ENCODE measurements at places on chromosomes 7 and 10.

DNA sequence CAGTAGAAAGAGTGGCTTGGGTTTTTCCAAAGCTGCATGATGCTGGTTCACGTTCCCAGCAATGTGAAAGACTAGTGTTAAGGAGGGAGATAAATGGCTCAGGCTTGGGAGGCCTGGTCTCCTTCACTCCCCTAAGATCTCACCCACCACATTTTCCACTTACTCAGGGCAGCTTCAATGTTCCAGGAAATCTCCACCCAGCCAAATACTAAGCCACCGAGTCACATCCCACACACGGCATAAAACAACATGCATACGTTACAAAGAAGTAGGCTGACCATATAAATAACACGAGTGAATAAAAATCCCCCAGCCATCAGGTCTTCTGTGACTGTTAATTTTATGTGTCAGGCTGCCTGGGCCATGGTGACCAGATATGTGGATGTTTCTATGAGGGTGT is 303.5 kb downstream of the SFMBT2 start:
- H3K27ac ChIP-seq = no peak overlapping the region
- no peaks in the 10 kb centered on the region for H3K36me3 ChIP-seq
- H3K27me3 ChIP-seq = no peaks in the 10 kb centered on the region
- H3K4me1 ChIP-seq = no peaks in the 10 kb centered on the region
- DNase-seq = no peak

GRCh38 chr7:127250312-127251035 is 2.3 kb downstream of the GRM8 start:
- no peaks in the 10 kb centered on the region for H3K36me3 ChIP-seq
- no peak overlapping the region for H3K4me3 ChIP-seq
- no peaks in the 10 kb centered on the region for H3K4me1 ChIP-seq
- DNase-seq = no peak

DNA sequence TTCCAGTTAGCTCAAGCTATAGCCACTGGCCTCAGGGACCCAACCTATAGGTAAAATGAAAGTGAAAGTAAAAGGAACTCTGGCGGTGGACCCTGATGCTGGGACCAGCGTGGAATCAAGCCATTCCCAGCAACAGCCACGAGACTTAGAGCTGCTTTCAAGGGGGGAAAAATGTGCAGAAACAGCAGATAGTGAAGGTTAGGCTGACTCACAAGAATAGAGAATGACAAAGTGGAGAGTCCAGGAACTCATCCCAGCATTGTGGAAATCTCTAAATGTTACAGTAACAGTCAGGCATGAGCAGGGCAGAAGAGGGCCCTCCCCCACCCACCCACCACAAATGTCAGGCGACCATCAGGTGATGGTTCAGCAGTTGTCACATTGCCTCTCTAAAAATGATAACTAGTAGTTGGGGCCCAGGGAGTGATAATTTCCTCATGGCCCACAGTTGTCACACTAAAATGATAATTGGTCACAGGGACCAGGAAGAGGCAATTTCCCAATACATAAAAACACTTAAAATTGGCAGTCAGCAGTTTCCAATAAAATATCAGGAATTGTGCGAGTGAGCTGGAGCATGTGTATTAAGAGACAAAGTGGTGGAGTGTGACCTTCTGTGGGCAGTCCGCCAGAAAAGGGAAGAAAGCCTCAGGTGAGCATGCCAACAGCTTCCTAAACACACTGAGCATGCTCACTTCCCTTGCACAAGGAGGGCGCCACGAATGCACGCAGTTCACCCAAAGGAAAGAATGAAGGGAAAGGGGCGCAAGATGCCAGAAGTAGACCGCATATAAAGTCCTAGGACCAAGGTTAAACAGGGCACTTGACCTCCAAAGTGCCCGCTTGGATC is 129.8 kb upstream of the PPP1R3A start:
- no peak overlapping the region for H3K4me3 ChIP-seq
- H3K36me3 ChIP-seq = no peaks in the 10 kb centered on the region
- no peak overlapping the region for H3K27ac ChIP-seq

- no peaks in the 10 kb centered on the region for H3K27me3 ChIP-seq
- H3K36me3 ChIP-seq = no peaks in the 10 kb centered on the region
- no peaks in the 10 kb centered on the region for H3K4me1 ChIP-seq
- no peak overlapping the region for H3K27ac ChIP-seq
- no peak overlapping the region for H3K4me3 ChIP-seq
Measured at GRCh38 chr7:115976651-115977050, 53.9 kb downstream of the TFEC start.

DNA sequence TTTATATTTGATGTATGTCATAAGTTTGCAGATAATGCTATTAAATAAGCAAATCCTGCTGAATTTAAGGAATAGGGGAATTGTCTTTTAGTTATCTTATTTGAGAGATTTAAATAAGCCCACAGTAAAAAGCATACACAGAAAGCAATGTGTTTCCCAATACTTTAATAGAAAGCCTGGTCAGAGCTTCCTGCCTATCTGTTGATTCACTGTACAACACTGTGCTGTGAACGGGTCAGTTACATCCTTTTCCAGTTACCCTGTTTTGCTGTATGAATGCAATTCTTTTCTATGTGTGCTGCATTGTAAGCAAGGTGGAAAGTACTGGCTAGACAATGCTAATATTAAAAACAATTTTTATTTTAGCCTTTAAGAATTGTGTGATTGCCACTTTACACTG is 81.2 kb downstream of the ANKRD7 start:
- H3K4me3 ChIP-seq = no peak overlapping the region
- DNase-seq = no peak
- H3K4me1 ChIP-seq = no peaks in the 10 kb centered on the region
- no peak overlapping the region for H3K27ac ChIP-seq
- H3K36me3 ChIP-seq = peaks cover 25% of the 10 kb centered on the region
- no peaks in the 10 kb centered on the region for H3K27me3 ChIP-seq

- H3K4me1 ChIP-seq = peaks cover 2% of the 10 kb centered on the region
- no peaks in the 10 kb centered on the region for H3K27me3 ChIP-seq
- H3K27ac ChIP-seq = no peak overlapping the region
- no peak overlapping the region for H3K4me3 ChIP-seq
- no peak for DNase-seq
- H3K36me3 ChIP-seq = peaks cover 3% of the 10 kb centered on the region
Measured at GRCh38 chr7:36161996-36162395, 8.9 kb downstream of the EEPD1 start.

DNA sequence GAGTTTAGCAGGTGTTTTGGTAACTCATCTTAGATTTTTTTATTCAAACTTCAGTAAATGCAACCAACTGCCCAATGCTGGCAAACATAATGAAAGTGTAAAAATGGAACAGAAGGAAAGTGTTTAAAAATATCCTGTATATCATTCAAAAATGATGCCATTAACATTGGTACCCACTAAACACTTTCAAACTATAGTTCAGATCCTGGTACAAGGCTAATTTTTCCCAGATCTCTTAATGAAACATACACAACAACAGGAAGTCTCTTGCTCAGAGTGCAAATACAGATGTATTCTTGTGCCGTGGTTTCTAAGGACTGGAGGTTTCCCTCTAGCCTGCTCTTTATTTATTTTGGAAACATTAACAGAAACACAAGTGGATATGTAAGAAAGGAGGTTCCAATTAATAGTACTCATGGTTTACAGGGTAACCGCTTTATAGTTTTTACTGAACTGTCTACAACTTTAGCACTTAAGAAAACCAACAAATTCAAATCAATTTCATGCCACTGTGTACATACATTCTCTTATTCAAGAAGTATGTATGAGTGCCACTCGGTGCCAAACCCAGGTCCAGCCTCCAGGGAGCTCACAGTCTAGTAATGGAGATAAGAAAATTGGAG is 176.0 kb upstream of the AKR1E2 start:
- no peaks in the 10 kb centered on the region for H3K4me1 ChIP-seq
- no peak overlapping the region for H3K4me3 ChIP-seq
- H3K27me3 ChIP-seq = no peaks in the 10 kb centered on the region
- no peak for DNase-seq
- H3K27ac ChIP-seq = no peak overlapping the region

- H3K4me3 ChIP-seq = no peak overlapping the region
- no peaks in the 10 kb centered on the region for H3K36me3 ChIP-seq
- no peak for DNase-seq
- H3K4me1 ChIP-seq = peaks cover 2% of the 10 kb centered on the region
- no peak overlapping the region for H3K27ac ChIP-seq
- no peaks in the 10 kb centered on the region for H3K27me3 ChIP-seq
Measured at GRCh38 chr7:17530244-17530643, 231.8 kb downstream of the AHR start.

DNA sequence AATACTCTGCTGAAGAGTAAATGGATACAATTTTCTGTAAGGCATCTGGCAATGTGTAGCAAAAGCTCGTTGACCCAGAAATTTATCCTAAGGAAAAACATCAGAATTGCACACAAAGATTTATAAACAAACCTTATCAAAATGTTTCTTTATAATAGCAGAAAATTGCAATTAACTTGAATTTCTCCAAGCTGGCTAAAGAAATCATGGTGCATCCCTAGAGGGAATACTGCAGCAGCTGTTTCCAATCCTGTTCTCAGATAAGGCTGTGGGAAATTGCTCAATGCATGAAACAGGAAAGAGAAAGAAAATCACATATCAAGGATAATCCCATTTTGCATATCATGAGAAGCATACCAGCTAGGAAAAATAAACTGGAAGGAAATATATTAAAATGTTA is 18.7 kb downstream of the TACR2 start:
- H3K27ac ChIP-seq = no peak overlapping the region
- H3K36me3 ChIP-seq = peaks cover 53% of the 10 kb centered on the region
- H3K4me1 ChIP-seq = no peaks in the 10 kb centered on the region
- no peak for DNase-seq
- H3K4me3 ChIP-seq = no peak overlapping the region
- no peaks in the 10 kb centered on the region for H3K27me3 ChIP-seq

DNA sequence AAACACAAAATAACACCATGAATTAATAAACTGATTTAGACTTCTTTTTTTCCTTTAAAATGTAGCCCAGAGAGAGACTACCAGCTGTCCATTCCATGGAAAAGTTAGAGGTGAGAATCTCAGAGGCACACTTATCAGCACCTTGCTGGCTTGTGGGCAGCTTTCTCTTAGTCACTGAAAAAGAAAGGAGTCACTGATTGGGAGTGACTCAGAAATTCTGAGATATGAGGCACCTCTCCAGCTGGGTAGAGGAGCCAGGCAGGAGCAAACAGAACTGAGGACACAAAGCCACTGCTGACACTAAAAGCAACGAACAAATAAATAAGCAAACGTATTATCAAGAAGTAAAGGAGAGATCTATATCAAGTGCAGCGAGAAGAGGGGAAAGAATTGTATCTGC is 310.6 kb downstream of the PARD3 start:
- H3K4me1 ChIP-seq = no peaks in the 10 kb centered on the region
- H3K36me3 ChIP-seq = peaks cover 5% of the 10 kb centered on the region
- DNase-seq = no peak
- no peak overlapping the region for H3K4me3 ChIP-seq

DNA sequence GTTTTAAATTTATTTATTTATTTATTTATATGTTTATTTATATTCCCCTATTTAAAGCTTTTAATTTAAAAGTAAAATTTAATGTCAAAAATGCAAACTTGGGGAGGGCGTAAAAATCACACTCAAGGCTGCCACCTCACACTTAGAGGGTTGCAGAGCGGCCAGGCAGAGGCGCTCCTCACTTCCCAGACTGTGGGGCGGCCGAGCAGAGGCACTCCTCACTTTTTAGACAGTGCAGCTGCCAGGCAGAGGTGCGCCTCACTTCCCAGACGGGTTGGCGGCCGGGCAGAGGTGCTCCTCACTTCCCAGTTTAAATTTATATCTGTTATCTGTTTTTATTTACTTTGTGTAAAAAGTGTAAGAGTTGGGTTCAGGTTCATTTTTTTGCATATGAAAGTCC is 10.0 kb upstream of the ZNF425 start:
- H3K4me1 ChIP-seq = no peaks in the 10 kb centered on the region
- H3K27me3 ChIP-seq = no peaks in the 10 kb centered on the region
- peaks cover 25% of the 10 kb centered on the region for H3K36me3 ChIP-seq
- DNase-seq = no peak

DNA sequence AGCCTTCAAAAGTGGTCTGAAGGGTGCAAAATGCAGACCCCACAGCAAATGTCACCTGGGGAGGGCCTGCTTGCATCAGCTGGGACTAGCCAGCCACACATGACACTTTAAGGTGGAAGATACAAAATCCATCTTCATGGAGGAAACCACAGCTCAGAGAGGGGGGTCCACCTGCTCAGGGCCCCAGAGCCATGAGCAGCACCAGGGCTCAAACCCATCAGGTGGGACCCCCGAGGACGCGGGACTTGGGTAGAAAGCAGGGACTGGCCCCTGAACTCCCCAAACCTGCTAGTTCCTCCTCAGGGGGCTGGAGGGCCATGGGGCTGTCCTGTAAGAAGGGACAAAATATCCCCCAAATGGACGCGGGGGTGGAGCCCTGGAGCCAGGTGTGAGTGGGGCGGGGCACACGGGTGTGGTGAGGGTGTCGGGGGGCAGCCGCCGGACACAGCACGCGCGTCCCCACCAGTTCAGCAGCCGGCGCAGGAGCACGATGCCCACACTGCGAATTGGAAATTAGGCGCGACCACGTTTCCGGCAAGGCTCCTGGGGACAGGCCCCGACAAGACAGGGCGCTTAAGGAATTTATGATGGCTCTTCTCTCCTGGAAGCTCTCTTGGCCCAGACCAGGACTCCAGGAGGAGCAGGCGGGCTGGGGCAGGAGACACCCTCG is 8.0 kb downstream of the PDGFA start:
- H3K4me3 ChIP-seq = no peak overlapping the region
- peaks cover 6% of the 10 kb centered on the region for H3K4me1 ChIP-seq
- no peak overlapping the region for H3K27ac ChIP-seq
- peaks cover 7% of the 10 kb centered on the region for H3K36me3 ChIP-seq

GRCh38 chr10:110992006-110992800 is 72.8 kb downstream of the SHOC2 start:
- no peaks in the 10 kb centered on the region for H3K4me1 ChIP-seq
- DNase-seq = no peak

DNA sequence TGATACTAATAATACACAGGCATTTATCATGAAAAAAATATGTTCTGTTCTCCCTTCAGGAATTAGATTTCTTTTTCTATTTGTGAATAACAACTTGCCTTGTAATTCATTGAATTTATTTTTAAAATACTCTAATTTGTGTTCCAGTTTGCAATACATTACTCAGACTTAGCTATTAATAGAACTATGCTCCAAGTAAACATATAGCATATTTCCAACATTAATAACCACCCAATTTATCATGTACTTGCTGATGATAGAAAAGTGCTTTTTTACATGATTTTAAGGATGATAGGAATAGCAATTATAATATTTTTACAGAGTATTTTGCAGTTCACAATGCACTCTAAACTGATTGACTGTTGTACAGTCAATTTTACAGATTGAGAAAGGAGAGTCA is 338.8 kb upstream of the SEMA3D start:
- H3K27me3 ChIP-seq = no peaks in the 10 kb centered on the region
- no peak overlapping the region for H3K27ac ChIP-seq
- H3K36me3 ChIP-seq = no peaks in the 10 kb centered on the region
- no peak for DNase-seq

GRCh38 chr7:106552645-106553445 is 108.1 kb downstream of the CCDC71L start:
- H3K27me3 ChIP-seq = no peaks in the 10 kb centered on the region
- no peaks in the 10 kb centered on the region for H3K4me1 ChIP-seq
- 0 out of 2 replicates have a peak, but pooled peaks cover 2% of the 10 kb centered on the region for H3K36me3 ChIP-seq
- DNase-seq = no peak

- no peak for DNase-seq
- H3K4me1 ChIP-seq = peaks cover 2% of the 10 kb centered on the region
- H3K36me3 ChIP-seq = peaks cover 48% of the 10 kb centered on the region
Measured at GRCh38 chr7:140364819-140365218, 33.5 kb downstream of the SLC37A3 start.

All from H9 (cell line).